Fibroblast of pulmonary artery (primary cell): ENCODE measurements at places on chromosomes 1 and 21.

DNA sequence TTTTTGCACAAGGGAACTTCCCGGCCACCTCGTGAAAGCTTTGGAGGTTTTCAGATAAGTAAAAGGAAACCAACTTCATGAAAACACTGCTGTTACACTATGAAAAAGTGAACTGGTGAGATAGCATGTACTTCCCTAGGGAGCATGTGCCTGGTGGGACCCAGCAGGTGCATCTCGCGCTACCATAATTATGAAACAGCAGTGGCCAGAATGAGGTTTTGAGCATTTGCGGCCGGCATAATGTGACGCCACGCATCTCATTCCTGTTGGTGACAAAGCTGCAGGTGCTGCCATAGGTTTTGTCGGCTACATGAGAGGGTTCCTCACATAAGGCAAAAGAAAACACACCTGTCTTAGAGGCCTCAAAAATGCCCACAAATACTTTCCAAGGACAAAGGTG lies 1.7 kb downstream of the KRTAP10-3 start:
- DNase-seq, result no peak

DNA sequence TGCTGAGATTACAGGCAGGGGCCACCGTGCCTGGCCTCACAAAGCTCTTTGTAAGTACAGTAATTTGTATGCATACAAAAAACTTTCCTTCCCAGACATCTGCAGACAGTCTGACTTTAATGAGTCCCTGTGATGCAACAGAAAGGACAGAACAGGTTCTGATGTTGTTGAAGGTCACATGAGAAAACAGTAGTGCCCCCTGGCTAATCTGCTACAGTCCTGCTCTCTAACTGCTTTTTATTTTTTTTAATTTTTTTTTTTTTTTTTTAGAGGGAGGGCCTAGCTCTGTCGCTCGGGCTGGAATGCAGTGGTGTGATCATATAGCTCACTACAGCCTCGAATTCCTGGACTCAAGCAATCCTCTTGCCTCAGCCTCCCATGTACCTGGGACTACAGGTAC lies 36.7 kb downstream of the ACBD3 start:
- DNase-seq, result peak; percentile 25

GRCh38 chr1:4986306-4986705 lies 331.9 kb downstream of the AJAP1 start:
- no peak for DNase-seq

DNA sequence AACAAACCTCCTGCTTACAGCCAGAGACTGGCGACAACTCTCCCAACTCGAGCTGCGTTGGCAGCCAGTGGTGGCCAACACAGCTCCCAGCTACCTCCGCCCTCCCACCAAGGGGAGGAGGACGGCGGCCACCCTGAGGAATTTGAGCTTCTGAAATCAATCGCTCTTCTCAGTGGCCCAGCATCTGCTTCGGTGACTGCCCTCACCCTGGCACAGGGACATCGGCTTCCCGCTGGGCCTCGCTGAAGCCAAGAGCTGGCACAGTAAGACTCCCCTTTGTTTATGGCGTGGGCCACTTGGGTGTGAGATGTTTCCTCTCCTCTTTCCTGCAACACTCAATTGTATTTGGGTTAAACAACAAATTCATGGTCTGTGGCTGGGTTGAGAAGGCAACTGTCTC lies 136.2 kb downstream of the ZBTB18 start:
- no peak for DNase-seq

DNA sequence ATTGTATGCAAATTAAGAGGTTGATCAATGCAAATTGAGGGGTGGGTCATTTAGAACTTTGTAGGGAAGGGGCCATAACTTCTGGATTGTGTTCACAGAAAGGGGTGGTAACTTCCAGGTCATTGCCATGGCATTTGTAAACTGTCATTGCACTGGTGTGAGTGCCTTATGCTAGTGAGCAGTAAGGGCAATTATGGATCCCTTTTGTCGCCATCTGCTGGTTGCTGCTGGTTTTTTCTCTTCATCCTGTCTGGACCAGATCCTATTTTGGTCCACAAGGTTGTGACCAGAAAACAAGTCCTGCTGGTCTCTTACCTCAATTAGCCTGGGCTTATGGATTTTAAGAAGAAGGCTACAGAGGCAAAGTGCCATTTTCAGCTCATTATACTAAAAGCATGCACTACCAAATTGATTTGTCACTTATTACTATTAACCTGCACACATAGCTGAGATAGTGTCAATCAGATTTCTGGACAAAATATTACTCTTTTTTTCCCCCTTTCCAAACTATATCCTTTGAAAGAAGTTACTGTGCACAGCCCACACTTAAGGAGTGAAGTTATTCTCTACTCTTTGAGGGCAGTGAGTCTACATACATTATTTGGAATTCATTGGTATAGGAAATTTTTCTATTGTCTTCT lies 196.2 kb downstream of the ZC3H11B start:
- DNase-seq, result peak; percentile 74
